DMS153 (cell line): ENCODE measurements at places on chromosomes 12 and 14.

GRCh38 chr12:12441843-12442461 is 85.1 kb downstream of the BORCS5 start:
- DNase-seq, result no peak

DNA sequence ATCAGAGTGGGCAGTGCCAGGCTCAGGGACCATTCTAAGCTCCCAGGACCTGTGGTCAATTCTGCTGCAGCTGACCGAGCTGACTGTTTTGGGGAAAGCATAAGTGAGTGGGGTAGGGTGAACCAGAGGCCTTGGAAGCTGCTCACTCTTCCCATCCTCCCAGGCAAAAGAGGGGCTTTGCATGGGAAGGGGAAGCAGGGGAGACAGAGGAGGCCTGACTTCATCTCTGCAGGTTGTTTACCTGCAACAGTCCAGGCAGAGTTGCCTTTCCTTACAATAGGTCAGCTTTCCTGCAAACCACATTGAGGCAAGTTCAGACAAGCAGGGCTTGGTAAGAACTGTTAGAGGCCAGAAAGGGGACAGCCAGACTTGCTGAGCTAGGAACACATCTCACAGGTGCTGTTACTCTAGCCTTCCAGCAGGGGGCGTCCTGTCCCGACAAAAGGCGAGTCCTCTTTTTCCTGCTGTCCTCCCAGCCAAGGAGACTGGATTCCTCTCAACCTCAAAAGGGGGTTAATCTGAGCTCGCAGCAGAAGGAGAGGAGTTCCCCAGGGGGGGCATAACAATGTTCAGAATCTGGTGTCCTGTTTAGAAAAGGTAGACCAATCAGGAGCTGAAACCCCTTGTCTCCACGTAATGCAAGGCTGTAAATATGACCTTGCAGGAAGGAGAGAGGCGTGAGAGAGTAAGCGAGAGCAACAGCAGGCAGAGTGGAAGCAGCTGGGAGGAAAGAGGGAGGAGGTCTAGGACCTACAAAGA is 4.3 kb upstream of the DHRS2 start:
- peak; percentile 83 for DNase-seq

GRCh38 chr14:27090716-27091115 is 492.9 kb upstream of the NOVA1 start:
- DNase-seq, result no peak

DNA sequence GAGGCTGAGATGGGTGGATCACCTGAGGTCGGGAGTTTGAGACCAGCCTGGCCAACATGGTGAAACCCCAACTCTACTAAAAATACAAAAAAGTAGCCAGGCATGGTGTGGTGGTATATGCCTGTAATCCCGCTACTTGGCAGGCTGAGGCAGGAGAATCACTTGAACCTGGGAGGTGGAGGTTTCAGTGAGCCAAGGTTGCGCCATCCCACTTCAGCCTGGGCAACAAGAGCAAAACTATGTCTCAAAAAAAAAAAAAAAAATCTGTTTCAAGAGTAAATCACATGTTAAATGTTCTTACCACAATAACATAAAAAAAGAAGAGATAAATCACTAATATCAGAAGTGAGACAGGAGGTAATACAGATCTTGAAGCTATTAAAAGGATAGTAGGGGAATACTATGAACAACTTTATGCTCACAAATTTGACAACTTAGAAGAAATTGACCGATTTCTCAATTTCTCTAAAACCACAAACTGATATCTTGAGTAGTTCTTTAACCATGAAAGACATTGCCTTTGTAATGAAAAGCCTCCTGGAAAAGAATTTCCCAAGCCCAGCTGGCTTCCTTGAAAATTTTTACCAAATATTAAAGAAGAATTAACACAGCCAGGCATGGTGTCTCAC is 37.7 kb downstream of the TAOK3 start:
- DNase-seq, result no peak

DNA sequence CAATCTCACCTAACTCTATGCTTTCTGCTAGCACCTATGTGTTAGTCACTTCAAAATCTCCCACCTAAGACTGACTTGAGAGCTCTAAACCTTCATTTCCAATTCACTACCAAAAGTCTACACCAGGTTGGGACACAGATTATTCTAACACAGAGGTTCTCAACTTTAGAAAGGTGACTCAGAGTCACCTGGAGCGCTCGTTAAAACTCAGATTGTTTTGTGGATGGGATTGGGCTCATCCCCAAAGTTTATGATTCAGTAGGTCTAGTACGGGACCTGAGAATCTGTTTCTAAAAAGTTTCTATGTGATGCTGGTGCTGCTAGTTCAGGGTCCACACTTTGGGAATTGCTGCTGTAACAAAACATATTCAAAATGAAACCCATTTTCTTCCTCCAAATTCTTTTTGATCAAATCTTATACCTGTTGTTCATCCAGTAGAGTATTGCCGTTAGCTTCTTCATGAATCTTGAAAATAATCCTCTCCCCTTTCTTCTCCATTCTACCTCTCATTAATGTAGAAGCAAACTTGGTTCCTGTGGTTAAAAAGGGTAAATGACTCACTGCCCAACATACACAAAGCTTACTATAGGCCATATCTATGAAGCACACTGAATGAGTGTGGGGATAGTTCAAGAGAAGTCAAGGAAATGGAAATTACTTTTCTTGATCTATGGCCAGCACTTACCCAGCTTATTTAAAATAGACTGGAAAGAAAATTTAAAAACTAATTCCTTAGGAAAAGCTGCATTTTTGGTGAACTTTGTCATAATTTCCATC is 206.7 kb downstream of the KIF21A start:
- DNase-seq, result no peak

DNA sequence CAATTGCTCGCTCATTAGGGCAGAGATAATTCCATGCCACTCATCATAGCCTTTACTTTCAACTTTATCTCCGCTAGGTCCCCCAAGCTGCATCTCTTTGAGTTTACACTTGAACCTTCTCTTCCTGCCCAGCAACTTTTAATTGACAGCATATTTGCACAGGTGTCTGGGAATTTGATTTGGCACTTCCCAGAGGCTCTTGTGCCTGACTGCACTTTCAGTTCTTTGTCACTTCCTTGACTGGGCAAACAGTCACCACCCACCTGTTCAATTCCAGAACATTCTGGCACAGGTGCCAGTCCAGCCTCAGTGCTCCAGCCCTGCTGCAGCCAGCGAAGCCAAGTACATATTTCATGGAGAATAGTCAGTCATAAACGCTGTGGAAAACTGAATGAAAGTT is 110.1 kb upstream of the LRIG3 start:
- DNase-seq, result peak; percentile 39

DNA sequence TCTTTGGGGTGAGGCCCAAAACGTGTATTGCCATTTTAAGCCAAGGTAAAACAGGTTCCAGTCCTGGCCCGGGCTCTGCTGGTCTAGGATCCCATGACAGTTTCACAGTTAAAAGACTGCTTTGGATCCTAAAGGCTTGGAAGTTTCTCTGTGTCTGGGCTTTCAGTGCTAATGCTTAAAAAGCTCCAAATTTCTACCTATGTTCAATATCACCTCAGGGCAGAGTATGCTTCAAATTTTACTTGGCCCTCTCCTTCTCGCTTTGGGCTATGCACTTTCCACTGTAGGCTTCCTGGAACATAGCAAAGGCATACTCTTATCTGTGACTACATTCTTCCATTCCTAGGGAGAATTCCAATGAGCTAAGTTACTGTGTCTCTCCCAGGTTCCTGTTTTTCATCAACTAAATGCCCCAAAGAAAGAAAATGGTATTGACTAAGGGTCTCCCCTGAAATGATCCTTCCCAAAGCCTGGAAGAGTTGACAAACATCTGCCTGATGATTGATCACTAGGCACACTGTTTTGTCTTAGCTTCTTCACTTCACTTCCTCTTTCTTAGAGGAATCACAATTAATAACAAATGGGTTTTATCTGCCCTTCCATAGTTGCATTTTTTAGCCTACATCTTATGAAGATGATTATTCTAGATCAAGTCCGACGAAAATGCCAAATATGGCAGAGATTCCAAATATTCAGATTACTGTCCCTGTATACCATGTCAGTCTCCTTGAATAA is 79.4 kb downstream of the TMTC2 start:
- no peak for DNase-seq

DNA sequence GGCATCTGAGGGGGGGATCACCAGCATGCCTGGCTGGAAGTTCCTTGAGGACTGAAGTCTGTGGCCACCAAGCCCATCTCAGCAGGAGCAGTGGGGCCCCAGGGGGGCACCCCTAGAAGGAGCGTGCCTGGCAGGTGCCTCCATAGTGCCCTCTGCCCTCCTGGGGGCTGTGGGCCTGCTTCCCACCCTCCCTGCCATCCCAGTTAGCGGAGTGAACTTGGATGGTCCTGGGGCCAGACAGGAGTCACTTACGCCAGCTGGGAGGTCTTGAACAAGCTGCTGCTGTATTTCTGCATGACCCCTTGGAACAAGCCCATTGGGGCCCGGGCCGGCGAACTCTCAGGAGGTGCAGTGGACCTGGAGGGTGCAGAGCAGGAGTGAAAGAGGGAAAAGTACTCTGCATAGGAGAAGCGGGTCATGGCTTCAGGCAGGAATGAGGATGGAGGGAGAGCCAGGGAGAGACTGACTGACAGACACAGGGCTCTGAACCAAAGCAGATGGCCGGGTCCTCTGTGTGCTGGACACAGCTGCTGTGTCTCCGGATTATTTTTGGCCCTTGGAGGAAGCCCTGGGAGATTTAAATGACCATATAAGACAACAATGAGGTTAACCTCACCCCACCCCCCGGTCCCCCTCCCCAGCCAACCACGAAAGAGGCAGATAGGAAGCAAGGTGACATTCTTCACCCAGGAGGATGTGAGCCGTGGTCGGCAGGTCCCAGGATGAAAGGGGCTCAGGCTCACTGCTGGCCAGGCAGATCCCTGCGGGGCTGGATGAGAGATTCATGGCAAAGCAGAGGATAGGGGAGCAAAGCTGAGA is 19.6 kb downstream of the ASB2 start:
- no peak for DNase-seq

DNA sequence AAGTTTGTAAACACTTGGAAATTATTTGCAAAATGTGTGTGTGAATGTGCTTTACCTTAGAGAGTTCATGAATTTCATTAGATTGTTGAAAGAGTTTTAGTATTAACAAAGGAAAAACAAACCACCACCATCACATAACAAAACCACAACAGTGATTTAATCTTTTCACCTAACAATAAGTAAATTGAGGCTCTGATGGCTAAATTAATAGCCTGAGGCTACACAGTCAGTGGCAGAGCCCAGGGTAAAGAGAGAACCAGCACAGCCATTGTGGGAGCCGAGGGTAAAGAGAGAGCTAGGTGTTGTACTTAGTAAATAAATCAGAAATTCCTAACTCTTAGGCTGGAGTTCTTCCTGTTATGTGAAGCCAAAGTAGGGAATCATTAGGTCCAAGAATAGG is 51.2 kb upstream of the CAPRIN2 start:
- peak; percentile 5 for DNase-seq

GRCh38 chr14:59055439-59056045 is 132.9 kb upstream of the DAAM1 start:
- DNase-seq, result peak; percentile 23

- DNase-seq, result no peak
Measured at GRCh38 chr12:38448991-38449390, 132.4 kb downstream of the ALG10B start.

- peak; percentile 35 for DNase-seq
Measured at GRCh38 chr12:116236148-116236731, 41.3 kb downstream of the MED13L start.

DNA sequence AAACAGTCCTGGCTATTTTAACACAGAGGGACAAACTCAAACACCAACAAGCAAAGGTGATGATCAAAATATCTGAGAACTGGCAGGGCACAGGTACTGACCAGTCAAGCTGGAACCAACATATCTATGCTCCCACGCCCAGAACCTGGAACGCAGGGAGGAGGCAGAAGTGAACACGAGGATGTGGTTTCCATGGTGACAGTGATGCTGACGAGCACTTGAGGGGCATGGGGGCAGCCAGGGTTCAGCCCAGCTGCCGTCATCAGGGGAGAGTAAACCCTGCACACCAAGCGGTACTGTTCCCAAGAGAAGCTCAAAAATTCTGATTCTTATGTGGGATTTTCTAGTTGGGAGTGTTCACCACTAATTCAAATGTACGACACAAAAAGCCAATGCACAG is 113.6 kb upstream of the SFSWAP start:
- no peak for DNase-seq

GRCh38 chr14:104223101-104224041 is 85.0 kb downstream of the KIF26A start:
- DNase-seq, result peak; percentile 67

GRCh38 chr12:106235770-106236169 is 12.1 kb downstream of the CKAP4 start:
- DNase-seq, result no peak

DNA sequence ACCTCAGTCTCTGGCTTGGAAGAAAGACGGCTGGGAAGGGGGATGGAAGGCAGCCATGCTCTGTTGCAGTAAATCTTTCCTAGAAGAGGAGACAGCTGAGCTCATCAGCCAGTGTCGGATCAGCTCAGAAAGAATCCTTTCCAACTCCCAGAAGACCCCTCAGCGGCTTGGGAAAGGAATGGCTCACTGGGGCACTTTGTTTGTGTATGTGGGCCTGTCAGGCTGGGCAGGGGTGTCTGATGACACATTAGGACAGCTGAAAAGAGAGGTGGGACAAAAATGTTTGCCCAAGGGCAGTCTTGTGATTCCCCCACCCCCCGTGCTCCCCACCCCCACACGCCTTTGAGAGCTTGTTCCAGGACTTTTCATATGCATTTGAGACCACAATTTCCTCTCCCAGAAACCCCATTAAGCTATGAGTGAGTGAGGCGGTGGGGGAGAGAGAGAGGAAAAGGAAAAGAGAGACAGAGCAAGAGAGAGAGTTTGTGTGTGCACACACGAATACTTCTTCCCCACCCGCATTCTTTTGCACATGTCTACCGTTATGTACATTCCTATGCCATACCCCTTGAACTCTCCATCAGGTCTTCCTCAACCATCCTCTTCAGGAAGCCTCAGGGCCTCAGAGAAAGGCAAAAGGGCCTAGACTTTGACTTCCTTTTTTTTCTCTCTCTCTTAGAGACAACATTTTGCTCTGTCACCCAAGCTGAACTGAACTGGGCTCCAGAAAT is 198.9 kb downstream of the ZFP36L1 start:
- no peak for DNase-seq

GRCh38 chr12:117863002-117863709 is 105.6 kb downstream of the KSR2 start:
- no peak for DNase-seq

- no peak for DNase-seq
Measured at GRCh38 chr12:77560714-77561113, 270.0 kb upstream of the NAV3 start.

DNA sequence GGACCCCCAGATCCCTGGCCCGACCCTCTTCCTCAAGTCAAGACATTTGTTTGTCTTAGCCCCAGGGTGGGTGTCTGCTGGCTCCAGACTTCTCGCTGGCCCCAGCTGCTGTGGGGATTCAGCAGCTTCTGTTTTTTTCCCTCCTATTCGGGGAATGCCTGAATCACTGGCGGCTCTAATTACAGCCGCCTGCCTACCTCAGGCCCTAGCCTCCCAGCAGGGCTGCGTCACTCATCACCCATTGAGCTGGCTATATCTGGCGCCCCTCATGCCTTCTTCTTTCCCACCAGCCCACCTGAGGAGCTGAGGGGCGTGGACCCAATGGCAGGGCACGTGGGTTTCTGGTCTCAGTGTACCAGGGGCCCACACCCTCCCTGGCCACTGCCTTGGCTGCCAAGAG is 10.1 kb downstream of the KRT80 start:
- DNase-seq, result peak; percentile 40
